ENCODE measurements at places on chromosomes 16 and 17.

DNA sequence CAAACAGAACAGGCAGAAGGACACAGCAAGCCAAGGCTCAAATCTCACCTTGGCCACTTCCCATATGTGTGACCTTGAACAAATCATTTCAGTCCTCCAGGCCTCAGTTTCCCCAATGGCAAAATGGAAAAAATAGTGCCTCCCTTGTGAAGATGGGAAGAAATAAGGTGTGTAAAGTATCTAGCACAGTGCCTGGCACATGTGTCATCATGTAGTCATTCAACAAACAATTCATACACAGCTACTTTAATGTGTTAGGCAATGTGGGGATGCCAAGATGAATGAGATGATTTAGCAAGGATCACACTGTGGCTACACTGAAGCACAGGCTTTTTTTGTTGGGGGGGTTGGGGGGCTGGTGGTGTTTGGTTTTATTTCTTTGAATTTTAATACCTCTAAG is 13.3 kb downstream of the SRCIN1 start:
- DNase-seq: no peak

GRCh38 chr16:47983999-47984580 is 171.7 kb downstream of the ABCC12 start:
- no peak for DNase-seq

- DNase-seq: no peak
Measured at GRCh38 chr16:85036236-85037049, 8.8 kb downstream of the KIAA0513 start.

GRCh38 chr17:77631307-77631706 is 327.2 kb upstream of the TNRC6C start:
- DNase-seq: no peak

- DNase-seq: peak; percentile 28
Measured at GRCh38 chr16:1533443-1533951, at the start of gene TMEM204. TMEM204 (plus strand) TSS chr16:1533666; CDS start chr16:1534276, 610 bp downstream.

DNA sequence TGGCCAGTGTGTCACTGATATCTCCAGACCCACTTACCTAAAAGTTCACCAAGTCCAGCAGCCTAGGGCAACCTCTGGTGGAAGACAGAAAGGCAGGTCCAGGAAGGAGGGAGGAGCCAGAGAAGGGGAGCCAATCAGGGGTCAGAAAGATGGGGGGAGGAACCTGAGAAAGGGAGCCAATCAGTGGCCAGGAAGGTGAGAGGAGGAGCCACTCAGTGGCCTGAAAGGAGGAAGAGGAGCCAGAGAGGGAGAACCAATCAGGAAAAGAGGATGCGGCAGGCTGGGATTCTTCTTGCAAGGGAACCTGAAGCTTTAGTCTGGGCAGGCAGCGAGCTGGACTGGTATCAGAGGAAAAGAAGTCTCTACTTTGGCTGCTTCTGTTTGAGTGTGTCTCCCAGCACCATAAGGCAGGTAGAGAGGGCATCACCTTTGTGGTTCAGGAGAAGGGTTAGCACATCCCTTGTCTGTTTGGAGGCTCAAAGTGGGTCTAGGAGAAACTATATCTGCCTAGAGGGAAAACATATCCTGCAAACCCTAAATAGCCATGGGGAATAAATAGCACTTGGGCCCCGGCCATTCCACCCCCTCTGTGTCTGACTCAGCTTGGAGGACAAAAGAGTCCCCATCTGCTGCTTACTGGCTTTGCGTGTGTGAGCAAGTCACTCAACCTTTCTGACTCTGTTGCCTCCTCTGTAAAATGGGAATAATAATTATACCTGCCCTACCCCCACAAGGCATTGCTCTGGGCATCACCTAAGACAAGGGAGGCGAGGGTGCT is 43.4 kb upstream of the CRHR1 start:
- peak; percentile 15 for DNase-seq

DNA sequence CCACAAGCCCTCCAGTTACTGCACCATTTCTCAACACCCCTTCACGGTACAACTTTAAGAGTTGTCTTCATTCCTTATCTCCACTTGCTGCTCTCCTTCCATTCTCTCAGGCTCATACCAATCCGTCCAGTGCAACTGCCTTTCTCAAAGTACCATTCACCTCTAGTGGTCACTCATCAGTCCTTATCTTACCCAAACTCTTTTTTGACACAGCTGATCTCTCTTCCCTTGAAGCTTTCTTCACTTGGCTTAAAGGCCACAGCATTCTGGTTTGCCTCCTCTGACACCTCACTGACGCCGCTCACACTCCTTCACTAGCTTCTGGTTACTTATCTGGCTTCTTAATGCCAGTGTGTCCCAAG is 24.9 kb downstream of the UBE2G1 start:
- no peak for DNase-seq

DNA sequence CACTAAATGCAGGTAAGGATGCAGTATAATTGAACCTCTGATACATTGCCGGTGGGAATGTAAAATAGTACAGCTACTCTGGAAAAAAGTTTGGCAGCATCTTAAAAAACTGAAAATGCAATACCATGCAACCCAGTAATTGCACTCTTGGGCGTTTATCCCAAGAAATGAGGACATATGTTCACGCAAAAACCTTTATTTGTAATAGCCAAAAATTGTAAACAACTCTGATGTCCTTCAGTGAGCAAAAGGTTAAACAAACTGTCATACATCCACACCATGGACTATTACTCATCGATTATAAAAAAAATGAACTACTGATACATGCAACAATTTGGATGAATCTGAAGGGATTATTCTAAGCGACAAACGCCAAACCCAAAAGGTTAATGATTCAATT is 16.9 kb downstream of the SYNRG start:
- DNase-seq: no peak

DNA sequence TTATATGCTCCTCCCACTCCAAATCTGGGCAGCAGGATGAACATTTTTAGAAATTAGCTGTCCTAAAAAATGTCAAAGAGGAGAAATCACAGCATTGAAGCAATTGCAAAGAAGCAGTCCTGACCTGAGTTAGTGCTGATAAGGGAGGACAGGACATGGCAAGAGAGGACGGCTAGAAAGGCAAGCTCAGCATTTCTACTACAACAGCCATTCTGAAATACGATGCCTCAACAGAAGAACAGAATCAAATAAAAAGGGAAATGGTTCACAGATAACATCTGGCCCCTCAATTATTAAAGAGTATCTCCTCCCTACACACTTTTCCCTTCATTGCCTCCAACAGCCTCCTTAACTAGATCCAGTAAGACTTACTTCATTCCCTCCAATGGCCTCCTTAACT is 18.3 kb downstream of the VPS53 start:
- no peak for DNase-seq

DNA sequence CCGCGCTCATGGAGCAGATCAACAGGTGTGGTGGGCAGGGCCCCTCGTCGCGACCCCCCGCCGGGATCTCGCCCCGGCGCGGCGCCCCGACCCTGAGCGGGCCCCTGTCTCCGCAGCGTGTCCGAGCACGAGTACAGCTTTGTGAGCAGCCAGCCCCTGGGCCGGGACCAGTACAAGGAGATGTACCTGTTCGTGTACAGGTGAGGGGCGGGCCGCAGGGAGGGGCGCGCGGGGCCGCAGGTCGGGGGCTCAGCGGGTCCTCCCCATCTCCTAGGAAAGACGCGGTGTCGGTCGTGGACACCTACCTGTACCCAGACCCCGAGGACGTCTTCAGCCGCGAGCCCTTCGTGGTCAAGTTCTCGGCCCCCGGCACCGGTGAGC is 848 bp downstream of the DNASE1L2 start:
- no peak for DNase-seq

- DNase-seq: no peak
Measured at GRCh38 chr17:78781893-78782304, at the start of gene CYTH1. CYTH1 (minus strand) TSS chr17:78782273; CDS start chr17:78782223, 50 bp downstream.

GRCh38 chr17:4032245-4032644 is 68.0 kb upstream of the ATP2A3 start:
- no peak for DNase-seq

GRCh38 chr17:17568772-17569195 is 22.7 kb downstream of the PEMT start:
- DNase-seq: peak; percentile 20

GRCh38 chr16:840561-841454 is 40.3 kb upstream of the GNG13 start:
- no peak for DNase-seq

DNA sequence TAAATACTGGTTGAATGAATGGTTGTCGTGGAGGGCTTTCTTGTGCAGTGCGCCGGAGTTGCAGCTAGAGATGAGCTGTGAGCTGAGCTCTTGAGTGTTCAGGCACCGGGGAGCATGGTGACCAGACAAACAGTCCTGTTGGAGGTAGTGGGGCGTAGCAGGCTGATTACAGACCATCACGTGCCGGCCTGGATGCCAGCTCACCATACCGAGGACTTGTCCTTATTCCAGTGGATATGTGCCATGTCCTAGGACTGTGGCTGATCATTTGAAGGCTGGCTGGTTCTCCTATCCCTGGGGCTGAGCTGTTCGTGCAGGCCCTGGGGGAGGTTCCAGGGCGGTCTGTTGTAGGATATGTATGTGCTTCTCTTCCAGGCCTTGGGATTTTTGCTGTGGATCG is 60.0 kb downstream of the ABCC1 start:
- no peak for DNase-seq

Data from T-helper 2 cell treated with Interferon-gamma antibody and Interleukin-4, amounts not matched to agents 5 μg/mL and 100 μg/mL, for 36 hours (primary cell).